Cardiac muscle cell (in vitro differentiated cells and primary cell): ENCODE measurements at places on chromosomes 2 and 18.

- no peak for DNase-seq
These were observed 25.9 kb downstream of the GREB1 start for GRCh38 chr2:11559786-11560155.

GRCh38 chr2:172375251-172375650, 52.1 kb upstream of the ITGA6 start:
- DNase-seq: no peak

- DNase-seq: no peak
These were observed 390.6 kb downstream of the TNS1 start for GRCh38 chr2:217612211-217612610.

DNA sequence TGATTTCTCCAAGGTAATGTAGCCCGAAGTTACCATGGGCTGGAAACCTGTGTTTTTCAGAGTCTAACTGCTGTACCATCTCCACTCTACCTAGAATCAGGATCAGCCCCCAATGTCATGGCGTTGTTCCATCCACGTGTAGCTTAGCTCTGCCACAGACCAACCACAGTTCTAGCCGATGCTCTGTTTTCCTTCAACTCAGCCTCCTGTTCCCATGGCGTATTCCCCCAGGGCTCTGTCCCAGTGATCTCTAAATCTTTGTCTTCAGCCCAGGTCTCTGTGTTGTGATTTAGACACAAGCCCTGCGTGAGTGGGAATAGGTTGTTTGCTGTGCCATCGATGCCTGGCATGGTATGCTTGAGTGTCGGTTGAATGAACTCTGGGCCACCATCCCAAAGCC, 53.4 kb downstream of the LPIN1 start:
- no peak for DNase-seq

GRCh38 chr18:22346401-22346952, 71.2 kb downstream of the CTAGE1 start:
- peak; percentile 84 for DNase-seq

DNA sequence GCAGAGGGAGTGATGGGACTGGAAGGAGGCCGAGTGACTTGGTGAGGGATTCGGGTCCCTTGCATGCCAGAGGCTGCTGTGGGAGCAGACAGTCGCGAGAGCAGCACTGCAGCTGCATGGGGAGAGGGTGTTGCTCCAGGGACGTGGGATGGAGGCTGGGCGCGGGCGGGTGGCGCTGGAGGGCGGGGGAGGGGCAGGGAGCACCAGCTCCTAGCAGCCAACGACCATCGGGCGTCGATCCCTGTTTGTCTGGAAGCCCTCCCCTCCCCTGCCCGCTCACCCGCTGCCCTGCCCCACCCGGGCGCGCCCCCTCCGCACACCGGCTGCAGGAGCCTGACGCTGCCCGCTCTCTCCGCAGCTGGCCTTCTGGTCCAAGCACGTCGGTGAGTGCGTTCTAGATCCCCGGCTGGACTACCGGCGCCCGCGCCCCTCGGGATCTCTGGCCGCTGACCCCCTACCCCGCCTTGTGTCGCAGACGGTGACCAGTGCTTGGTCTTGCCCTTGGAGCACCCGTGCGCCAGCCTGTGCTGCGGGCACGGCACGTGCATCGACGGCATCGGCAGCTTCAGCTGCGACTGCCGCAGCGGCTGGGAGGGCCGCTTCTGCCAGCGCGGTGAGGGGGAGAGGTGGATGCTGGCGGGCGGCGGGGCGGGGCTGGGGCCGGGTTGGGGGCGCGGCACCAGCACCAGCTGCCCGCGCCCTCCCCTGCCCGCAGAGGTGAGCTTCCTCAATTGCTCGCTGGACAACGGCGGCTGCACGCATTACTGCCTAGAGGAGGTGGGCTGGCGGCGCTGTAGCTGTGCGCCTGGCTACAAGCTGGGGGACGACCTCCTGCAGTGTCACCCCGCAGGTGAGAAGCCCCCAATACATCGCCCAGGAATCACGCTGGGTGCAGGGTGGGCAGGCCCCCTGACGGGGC, 4.6 kb downstream of the PROC start:
- no peak for DNase-seq

- no peak for DNase-seq
These were observed 81.1 kb upstream of the SLC39A10 start for GRCh38 chr2:195575879-195576401.

GRCh38 chr2:83282841-83283240, 1176.2 kb downstream of the SUCLG1 start:
- no peak for DNase-seq

DNA sequence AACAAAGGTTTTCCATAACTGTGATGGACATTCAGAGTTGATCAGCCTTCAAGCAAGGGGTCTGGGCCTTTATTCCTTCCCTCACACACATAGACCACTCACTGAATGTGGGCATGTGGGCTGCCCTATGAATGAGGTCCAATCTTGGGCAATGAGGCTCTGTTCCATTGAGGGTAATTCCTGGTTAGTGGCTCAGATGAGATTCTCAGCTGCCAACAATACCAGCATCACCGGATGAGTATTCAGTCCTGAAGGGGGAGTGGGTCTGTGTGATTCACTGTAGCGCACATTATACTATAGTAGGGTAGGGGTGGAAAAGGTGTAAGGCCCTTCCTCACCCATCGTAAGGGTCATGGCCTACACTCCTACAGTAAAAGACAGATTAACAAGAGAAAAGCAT, 9.9 kb upstream of the PARD3B start:
- DNase-seq: no peak

DNA sequence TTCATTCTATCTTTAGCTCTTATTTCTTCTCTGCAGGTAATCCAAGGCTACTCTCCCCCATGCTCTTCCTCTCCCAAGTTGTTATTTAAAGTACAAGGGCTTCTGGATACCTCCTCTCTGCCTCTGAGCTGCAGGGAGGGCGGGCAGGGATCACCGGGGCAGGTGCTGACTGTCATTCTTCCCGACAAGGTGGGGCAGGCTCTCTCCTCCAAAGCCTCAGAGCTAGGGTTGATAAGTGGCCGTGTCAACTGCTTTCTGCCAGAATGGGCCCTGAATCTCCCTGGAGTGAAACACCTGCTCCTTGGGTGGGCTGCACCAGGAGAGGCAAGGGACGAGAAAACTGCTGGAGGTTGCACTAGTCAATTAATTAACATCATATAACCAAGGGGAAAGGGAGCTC, 250.3 kb downstream of the SLC4A3 start:
- DNase-seq: no peak

- no peak for DNase-seq
These were observed 176.1 kb downstream of the PTPRM start for GRCh38 chr18:7743256-7743655.

- no peak for DNase-seq
These were observed 8.7 kb upstream of the TFCP2L1 start for GRCh38 chr2:121293450-121294325.

DNA sequence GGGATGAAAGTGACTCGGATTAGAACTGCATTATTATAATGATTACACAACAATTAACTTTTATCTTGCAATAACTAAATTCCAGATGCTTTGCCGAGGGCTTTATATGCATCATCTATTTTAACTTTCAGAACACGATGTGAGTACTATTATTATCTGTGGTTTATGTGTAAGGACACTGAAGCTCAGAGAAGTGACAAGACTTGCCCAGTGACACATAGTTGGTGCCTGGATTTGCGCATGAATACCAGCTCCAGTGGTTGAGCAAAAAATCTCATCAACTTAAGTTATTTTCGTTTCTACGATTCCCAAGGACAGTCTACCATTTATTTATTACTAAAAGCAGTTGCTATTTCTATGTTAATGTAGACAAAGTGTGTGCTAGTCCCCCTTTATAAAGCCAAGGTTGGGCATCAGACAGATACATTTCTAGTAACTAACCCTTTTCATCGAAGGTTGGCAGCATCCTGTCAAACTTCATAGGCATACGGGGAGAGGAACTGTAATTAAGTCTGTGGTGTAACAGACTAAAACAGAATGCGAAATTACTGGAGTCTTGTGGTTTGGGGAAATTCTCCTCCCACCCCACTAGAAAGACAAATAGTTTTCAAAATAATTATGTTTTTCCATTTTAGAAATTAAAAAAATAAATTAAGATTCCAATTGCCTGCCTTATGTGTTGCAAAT, 73.2 kb upstream of the BOD1L2 start:
- DNase-seq: no peak

- DNase-seq: no peak
These were observed 825.8 kb upstream of the CDH2 start for GRCh38 chr18:29002747-29003146.

DNA sequence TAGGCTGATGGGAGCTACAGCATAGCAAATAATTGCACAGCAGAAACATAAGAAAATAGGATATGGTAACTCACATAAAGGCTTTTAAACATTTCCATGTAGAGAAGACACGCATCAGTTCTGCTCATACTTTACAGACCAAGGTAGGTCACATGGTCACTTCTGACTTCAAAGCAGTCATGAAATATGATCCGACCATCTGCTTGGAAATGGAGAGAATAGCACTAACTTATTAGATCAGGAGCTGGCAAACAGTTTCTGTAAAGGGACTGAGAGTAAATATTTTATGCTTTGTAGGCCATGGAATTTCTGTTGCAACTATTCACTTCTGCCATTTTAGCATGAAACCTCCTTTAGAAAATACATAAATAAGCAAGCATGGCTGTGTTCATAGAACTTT, 936.6 kb upstream of the FANCL start:
- no peak for DNase-seq

- no peak for DNase-seq
These were observed 116.9 kb downstream of the PHLPP1 start for GRCh38 chr18:62832282-62832681.

DNA sequence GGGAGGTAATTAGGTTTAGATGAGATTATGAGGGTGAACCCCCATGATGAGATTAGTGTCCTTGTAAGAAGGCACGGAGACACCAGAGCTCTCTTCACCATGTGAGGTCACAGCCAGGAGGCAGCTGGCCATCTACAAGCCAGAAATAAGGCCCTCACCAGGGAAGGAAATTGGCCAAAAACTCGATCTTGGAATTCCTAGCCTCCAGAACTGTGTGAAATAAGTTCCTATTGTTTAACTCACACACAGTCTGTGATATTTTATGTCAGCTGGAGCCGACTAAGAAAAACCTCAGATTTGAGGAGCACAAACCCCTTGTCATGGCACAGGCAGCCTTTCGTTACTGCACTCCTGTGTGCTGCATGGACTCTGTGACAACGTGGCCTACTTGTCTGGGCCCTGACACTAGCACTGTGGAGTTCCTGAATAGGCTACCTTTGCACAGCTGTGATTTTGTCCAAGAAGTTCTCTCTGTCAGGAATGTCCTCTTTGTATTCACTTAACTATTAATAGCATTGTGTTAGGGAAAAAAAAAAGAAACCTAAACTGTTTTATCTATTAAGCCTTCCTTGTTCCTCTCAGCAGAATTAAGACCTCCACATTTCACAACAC, 319.8 kb downstream of the TDRD15 start:
- DNase-seq: no peak

- DNase-seq: no peak
These were observed 2.2 kb upstream of the MTCL1 start for GRCh38 chr18:8703092-8703709.

DNA sequence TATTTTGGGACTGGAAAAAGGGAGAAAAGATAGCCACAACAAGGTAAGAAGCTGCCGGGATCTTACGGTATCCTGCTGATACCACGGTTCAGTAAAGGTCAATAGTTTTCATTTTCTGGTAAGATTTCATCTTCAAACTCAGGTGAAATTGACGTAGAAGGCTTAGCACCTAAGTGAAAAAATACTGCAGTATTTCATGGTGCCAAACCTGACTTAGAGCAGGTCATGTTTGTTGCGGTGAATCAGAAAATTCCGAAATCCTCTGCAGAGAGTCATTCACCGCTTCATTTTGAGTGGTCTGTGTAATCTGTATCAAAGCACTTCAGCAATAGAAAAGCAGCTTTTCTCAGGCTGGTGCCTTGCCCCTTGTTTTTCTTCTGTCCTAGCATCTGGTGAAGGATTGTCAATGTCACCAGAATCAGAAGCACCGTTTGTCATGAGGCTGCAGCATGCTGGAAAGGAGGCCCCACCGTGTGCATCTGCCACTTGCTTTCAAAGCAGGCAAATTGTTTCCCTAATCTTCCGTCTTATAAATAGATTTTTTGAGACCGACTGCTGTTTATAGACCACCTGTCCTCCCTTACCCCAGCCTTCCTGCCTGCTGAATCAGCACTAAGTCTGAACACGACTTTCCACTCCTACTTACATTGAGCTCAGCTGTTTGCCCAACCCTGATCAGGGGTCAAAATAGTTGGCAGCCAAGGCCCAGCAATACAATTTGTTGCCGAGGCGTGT, 156.3 kb downstream of the EML6 start:
- DNase-seq: peak; percentile 32

DNA sequence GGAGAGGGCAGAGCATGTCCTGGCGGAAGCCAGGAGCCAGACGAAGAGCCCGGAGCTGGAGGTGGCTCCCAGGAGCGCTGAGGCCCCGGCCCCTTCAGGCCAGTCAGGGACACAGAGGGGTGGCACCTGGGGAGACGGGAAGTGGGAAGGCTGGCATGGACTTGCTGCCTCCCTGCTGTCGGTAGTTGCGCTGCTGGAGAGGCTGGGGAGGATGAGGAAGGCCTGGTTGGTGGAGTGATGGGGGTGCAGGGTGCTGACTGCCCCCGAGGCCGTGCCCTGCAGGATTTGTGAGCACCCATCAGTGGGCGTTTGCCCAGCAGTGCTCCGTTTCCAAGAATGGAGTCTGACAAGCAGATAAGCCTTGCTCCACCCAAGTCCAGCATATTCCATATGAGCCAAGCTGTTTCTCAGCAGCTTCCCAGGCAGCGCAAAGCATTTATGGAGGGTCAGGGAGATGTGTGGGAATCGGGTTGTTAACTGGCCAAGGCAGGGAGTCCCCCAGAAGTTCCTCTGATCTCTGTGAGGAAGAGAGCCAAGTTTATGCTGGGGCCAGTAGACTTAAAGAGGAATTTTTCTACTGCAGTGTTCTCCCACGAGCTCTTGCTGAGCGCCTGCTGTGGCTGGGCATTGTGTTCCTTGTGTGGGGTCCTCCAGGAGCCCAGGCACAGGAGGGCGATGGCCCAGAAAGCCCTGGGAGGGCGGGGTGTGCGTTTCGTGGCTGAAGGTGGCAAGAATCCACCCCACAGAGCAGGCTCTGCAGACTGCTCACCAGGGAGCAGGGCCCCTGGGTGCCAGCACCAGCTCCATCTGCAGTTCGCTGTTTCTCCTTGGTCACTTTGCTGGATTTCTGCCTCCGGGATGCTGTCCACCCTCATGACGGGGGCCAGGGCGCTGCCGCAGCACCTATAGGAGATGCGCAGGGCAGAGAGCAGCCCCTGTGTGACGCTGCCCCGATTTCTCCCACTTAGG, 250.2 kb downstream of the ALPK2 start:
- no peak for DNase-seq

GRCh38 chr2:138475277-138475776, 26.2 kb upstream of the SPOPL start:
- DNase-seq: no peak

- DNase-seq: no peak
These were observed 141.6 kb upstream of the ITGA6 start for GRCh38 chr2:172285760-172286159.
